ENCODE measurements at places on chromosomes 11 and 22.

DNA sequence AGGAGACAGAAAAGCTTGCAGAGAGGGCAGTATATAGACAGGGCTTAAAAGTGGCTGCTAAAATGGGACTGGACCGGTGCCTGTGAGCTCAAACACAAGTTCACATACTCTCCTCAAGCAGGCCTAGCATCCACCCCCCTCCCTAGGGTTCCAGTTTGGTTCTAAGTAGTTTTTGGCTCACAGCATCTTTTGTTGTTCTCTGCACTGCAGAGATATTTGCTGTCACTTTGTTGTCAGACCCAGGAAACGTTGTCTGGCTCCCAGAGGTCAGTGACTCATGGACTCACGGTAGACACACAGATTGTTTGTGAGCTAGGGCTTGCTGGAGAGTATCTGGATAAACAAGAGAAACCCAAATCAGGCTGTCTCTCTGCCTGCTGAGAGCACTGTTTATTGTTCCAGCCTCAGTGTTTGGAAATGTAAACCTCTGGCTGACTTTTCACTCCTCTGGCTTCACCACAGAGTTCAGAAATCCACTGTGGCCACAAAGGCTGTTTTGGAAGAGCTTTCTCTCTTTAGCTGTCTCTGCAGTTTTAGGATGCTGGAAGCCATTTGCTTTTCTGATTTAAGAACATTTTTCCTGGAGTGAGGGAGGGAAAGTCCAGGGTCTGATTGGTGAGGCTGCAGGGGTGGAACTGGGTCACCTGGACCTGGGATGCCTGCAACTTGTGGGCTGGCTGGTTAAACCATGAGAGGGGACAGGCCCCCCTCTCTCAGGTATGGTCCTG is 303.7 kb upstream of the PLET1 start:
- no peak for DNase-seq

DNA sequence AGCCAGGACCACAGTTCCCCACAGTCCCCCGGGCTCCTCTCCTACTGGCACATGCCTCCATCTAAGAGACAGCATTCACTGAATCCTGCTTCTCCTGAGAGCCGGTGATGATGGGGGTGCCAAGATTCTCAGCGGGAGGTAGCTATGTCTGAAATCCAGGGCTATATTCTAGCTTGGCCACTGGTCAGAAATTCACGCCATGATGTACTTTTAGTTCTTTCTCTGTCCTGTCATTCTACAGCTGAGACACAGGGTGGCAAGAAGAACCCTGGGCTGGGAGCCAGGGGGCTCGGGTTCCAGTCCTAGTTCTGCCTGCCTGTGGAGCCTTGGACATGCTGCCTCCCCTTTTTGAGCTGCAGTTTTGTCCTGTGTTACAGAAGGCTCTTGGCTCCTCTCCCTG is 59.2 kb upstream of the PHOX2A start:
- no peak for DNase-seq

DNA sequence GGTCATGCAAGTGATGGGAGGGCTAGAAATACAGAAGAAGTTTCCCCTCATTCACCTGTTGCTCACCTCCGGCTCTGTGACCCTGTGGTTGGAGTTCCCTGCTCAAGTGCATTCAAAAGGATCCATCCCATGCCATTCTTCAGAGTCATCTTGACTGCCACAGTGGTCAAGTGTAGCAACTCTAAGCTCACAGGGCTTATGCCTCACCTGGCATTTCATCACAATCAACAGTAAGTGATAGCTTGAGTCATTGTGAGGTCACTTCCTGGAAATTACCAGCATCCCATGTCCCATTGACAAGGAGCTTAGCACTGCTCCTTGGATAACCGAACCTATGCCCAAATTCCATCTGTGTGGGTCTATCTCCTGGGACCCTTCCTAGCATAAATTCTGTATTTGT is 55.6 kb downstream of the OR4C45 start:
- DNase-seq, result no peak

DNA sequence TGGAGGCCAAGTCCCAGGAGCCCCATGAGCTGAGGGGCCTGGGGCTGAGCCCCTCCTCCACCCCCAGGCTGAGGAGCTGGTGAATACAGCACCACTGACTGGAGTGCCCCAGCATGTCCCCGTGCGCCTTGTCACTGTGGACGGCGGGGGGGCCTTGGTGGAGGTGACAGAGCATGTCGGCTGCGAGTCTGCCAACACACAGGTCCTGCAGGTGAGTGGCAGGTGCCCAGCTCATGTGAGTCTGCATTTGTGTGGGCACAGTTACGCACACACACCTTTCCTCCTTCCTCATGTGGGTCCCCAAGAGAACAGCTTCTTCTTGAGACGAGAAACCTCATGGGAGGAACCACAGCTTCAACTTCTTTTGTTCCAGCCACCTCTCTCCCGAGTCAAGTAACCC is 7.7 kb downstream of the TMEM132A start:
- no peak for DNase-seq

- no peak for DNase-seq
Measured at GRCh38 chr22:17576470-17576869, 13.2 kb downstream of the SLC25A18 start.

GRCh38 chr11:34028425-34028824 is 23.1 kb upstream of the CAPRIN1 start:
- no peak for DNase-seq

- DNase-seq, result no peak
Measured at GRCh38 chr11:85123752-85124231, 503.4 kb downstream of the DLG2 start.

DNA sequence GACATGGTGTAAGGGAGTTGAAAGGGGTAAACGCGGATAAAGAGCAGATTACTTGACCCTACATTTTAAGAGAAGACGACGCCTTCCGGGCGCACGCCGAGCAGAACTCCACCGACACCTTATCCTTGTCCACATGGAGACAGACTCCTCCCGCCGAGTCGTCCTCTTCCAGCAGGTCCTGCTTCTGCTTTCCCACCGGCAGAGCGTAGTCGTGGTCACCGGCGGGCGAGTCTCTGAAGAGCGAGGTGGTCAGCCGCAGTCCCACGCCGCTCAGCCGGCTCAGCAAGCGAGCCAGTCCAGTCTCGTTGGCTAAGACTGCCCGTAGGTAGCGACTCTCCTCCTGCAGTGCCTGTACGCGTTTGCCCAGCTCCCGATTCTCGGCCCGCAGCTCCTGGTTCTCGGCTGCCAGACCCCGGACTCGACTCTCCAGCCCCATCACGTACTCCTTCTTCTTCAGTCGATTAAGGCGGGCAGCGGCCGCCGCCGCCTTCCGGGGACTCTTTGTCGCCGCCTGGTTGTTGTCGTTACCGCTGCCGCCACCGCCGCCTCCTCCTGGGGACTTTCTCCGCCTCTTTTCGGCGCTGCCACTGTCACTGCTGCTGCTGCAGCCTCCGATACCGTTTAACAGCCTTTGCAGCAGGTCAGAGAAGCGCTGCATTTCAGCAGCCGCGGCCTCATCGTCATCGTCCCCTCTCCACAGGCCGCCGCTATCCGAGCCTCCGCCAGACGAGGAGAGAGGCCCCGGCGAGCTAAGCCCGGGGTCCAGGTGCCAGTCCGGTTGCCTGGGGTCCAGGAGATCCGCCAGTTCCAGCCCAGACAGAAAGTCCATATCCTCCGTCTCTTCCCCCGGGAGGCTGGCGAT is 945 bp downstream of the CREBZF start:
- peak; percentile 93 for DNase-seq

GRCh38 chr11:75249704-75250103 is 9.1 kb downstream of the TPBGL start:
- no peak for DNase-seq

GRCh38 chr11:2295971-2296912 is 5.5 kb downstream of the C11orf21 start:
- no peak for DNase-seq

DNA sequence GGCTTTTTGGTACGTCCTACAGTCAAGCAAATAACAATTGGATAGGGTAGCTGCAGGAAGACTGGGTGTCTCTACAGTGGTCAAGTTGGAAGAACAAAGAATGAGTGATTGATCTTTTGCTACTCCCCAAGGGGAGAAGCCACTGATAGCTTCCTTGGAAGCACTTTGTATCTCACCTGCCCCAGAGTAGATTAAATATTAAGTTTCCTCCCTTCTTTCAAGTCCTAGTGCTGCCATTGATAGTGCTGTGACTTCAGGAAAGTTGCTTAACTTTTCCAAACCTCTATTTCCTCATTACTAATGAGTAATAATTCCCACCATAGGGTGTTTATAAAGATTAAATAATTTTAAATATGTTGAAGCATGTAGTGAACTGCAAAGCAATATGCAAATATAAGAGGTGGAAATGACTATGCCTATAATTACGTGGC is 35.6 kb upstream of the EHF start:
- DNase-seq, result no peak

DNA sequence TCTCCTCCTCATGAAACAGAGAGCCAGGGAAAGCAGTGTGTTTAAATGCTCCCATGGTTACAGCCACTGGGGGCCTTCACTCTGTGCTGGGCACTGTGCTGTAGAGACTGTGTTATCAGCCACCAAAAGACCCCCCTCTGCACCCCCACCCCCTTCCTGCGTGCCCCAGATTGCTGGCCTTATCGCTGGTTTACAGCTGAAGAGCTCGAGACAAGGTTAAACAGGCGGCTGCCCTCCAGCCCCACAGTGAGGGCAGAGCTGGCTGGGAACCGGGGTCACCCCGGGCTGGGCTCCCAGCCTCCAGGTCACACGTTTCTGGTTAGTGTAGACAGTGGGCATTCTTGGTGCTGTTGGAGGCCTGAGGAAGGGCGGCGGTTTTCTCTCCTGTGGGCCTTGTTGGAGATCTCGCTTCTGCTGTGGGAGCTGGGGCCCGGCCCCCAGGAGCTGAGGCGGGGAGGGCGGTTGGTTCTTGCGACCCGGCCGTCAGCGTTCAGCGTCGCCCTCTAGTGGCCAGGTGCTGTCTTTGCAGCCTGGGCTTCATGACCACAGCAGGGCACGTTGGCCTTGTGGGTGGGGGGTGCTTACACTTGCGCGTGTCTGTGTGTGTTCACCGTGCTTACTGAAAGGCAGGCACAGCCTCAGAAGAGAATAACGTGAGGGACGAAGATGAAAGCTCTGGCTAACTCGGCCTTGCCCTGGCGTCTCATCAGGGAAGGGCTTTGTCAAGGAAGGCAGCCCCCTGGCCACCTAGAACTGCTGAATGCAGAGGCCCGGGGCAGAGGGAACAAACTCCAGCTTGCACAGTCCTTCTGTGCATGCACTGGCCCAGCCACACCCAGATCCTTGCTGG is 40.8 kb downstream of the TBC1D22A start:
- peak; percentile 33 for DNase-seq

DNA sequence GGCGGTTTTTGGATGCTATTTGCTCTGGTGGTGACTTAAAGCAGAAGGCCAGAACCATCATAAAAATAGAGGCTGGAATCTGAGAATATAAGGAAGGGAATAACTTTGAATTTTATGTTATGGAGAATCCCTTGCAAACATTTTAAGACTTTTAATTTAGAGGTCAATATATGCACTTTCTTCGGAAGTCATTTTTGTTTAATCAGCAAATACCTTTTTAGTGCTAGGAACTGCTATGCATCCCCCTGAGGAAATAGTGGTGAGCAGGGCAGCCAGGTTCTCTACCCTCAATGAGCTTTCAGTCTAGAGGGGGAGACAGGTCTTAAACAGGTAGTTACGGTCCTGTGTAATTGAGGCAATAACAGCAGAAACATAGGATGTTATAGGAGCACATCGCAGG is 266.5 kb upstream of the MPPED2 start:
- no peak for DNase-seq

DNA sequence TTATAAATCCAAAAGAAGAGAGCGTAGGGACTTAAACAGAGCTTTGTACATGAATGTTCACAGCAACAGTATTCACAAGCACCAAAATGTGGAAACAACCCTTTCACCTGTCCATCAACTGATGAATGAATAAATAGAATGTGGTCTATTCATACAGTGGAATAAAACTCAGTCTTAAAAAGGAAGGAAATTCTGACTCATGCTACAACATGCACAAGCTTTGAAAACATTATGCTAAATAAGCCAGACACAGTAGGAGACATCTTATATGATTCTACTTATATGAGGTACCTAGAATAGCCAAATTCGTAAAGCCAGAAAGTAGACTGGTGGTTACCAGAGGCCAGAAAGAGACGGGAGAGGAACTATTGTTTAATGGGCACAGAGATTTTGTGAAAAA is 74.3 kb downstream of the SHANK2 start:
- DNase-seq, result no peak

- no peak for DNase-seq
Measured at GRCh38 chr22:31577711-31578110, 81.4 kb downstream of the SFI1 start.

DNA sequence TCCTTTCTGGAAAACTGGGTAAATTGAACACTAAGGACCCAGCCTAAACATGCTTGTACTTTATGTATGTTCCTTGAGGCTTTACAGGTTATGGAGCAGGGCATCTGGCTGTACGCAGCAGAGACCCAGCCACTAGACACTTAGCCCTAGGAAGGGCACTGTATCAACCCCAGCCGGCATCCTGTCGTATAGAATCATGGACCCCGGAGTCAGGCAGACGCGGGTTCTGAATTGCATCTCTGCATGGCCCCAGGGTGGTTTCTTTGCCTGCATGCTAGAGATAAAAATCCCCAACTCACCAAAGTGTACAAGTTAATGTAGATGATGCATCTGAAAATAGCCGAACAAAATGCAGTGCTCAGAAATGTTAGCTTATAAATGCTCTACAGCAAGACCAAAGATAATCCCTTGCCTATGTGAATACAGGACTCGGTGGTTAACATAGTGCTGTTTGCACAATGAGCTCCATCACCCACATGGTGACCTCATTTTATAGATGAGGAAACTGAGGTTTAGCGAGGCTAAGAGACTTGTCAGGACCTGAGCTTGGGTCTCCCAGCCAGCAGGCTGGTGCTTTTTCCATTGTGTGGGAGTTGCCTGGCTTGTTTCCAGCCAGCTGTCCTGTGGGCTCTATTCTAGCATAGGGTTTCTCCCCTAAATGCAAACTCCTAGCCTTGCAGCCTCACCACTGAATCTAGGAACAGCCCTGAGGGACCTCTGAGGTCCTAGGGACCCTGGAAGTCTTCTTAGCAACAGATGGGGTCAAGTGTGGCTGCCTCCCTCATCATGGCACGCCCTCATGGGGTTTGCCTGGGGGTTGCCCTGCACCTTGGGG is 7.3 kb downstream of the CD6 start:
- DNase-seq, result peak; percentile 90

- DNase-seq, result no peak
Measured at GRCh38 chr22:17754233-17754925, 19.9 kb downstream of the BID start.

- DNase-seq, result no peak
Measured at GRCh38 chr11:9688716-9689511, 25.0 kb downstream of the SWAP70 start.

GRCh38 chr11:61971248-61972111 is 4.0 kb upstream of the FTH1 start:
- DNase-seq, result peak; percentile 82

DNA sequence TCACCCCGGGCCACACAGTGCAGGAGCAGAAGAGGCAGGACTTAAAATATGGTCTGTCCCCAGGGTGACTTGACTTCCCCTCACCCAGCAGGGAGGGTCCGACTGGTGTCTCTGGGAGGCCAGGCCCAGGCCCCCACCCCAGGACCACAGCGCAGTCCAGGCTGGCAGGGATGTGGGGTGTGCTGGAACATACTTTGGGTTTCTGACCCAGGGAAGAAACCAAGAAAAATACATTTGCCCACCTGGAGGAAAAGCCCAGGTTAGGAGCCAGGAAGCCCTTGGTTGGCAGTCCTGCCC is 5.2 kb downstream of the C1QTNF6 start:
- no peak for DNase-seq

- no peak for DNase-seq
Measured at GRCh38 chr11:45436118-45436517, 150.0 kb upstream of the SYT13 start.

GRCh38 chr11:7495882-7496551 is 10.7 kb downstream of the OLFML1 start:
- DNase-seq, result no peak

Data from NCI-H2171 treated with DMSO at 0.1 percent for 48 hours (cell line).